ENCODE measurements at places on chromosomes 11 and 22.
A peak's percentile ranks its signal among the peaks of the same experiment; 100 is the strongest.

- no peak for DNase-seq
These were observed 1.5 kb downstream of the DGAT2 start for GRCh38 chr11:75770102-75770501.

GRCh38 chr11:47863898-47864430 is 15.8 kb upstream of the NUP160 start:
- no peak for DNase-seq

DNA sequence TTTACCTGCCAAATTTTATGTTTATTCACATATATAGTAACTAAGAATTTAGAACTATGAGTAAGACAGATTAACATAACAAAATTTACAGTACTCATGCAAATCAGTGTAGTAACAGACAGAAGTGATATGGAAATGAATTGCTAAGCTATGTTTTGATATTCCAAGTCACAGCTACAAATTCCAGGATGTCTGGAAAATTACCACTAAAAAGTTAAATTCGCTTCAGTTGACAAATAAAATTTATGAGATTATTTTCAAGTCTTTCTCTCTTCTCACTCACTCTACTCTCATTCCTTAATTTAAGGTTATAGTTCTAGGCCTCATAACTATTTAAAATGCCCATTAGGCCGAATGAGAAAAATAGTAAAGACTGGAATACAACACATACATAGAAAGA is 18.1 kb downstream of the XKR3 start:
- no peak for DNase-seq

- no peak for DNase-seq
These were observed 139.5 kb upstream of the TIMP3 start for GRCh38 chr22:32661737-32662586.

DNA sequence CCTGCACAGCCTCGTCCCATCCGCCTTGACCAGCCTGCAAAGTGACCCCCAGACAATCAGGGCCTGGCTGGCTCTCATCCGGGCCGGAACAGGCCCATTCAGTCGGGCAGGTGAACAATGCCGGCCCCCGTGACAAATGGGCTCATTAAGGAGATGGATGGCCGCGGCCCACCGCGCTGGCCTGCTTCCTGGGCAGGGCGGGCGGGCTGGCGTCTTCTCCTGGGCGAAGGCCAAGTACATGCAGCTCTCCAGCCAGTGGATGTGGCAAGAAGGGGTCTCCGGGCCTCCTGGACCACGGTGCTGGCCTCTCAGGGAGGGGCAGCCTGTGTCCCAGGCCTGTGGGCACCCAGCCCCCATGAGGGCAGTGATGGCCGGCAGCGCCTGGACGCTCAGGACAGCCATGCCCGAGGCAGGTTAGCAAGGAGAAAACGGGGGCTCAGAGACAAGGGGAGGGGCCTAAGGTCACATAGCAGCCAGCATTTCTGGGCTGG is 1022.8 kb downstream of the BRD1 start:
- DNase-seq, result no peak

GRCh38 chr11:36222831-36223635 is 66.2 kb downstream of the COMMD9 start:
- no peak for DNase-seq

- no peak for DNase-seq
These were observed 77.3 kb upstream of the ARFGAP3 start for GRCh38 chr22:42934338-42934737.

GRCh38 chr22:23117891-23118646 is 23.7 kb downstream of the RSPH14 start:
- DNase-seq, result no peak

- DNase-seq, result no peak
These were observed 15.8 kb downstream of the CYB5R2 start for GRCh38 chr11:7657306-7658025.

- DNase-seq, result no peak
These were observed 63.9 kb downstream of the UVRAG start for GRCh38 chr11:75878933-75879332.

GRCh38 chr11:118488480-118489109 is 38.7 kb upstream of the TTC36 start:
- DNase-seq, result peak; percentile 54

DNA sequence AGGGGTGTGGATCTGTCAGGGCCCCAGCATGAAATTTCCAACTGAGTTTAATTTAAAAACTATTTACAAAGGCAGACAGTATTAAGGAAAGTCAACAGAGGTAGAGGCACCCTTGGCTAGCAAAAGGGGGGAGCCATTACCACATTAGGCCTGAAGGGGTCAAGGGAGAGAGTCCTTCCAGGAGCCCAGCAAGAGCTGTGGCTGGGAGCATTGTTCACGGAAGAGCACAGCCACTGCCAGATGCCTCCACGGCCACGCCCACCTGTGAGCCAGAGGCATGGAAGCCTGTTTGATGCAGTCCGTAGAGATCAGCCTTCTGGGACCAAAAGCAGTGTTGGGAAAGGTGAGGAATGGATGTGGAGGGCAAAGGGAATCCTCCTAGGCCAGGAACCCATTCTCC is 102.6 kb downstream of the GALNT18 start:
- no peak for DNase-seq

GRCh38 chr22:36166518-36167220 is 6.1 kb upstream of the APOL3 start:
- DNase-seq, result no peak

- DNase-seq, result peak; percentile 37
These were observed 5.9 kb downstream of the PHOX2A start for GRCh38 chr11:72238040-72238450.

GRCh38 chr22:22103078-22103875 is 120.7 kb upstream of the TOP3B start:
- DNase-seq, result no peak

GRCh38 chr22:20154602-20155187 is 3.8 kb upstream of the CCDC188 start:
- no peak for DNase-seq

DNA sequence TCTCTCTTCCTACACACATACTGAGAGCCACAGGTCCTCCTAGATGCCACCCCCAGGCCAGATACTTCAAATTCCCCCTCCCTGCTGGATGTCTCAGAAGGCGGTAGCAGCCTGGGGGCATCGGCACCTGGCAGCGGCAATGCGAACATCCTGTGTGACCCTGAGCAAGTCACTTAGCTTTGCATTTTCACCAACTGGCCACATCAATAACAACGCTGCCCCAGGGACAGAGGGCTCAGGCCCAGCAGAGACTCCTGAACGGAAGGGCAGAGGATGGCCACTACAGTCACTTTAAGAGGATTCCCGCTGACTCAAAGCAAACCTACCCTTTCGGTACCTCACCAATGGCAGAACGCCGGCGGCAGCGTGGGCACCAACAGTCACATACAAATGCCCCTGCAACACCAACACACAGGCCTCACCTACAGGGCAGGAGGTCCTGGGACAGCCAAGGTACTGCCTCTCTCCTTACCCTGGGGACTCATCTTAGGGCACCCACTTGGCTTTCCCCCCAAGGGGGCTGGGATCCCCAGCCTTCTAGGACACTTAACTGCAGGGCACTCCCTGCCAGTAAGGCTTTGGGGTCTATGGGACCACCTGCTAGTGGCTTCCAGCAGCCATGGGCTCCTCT is 1.6 kb downstream of the LMO1 start:
- no peak for DNase-seq

- no peak for DNase-seq
These were observed 7.8 kb upstream of the MMP3 start for GRCh38 chr11:102850973-102851745.

- no peak for DNase-seq
These were observed 82.9 kb upstream of the PPARA start for GRCh38 chr22:46067159-46068111.

DNA sequence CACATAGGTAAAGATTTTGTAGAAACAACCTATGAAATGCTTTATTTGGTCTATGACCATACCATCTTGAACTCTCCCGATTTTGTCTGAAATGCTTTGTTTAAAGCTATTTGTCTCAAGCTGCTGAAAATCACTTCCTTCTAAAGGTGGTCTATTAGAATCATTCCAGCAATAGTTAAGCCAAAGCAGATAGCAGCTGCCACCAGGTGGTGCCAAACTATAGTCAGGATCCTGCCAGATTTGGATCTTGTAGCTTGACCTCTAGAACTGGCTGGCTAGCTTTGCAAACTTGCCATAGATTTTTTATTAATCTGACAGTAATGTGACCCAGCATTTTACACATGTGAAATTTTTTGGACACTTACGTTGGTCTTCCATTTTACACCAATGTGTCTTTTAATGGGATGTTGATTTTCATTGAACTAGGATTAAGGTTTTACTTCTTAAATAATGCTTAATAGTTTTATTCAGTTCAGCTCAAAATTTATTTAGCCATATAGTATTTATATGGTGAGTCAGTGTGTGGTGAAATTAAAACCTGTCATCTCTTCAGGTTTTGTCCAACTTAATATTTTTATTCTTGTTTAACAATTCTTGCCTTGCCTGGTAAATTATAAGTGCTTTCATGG is 19.7 kb downstream of the CTR9 start:
- DNase-seq, result no peak

- DNase-seq, result no peak
These were observed 139.5 kb downstream of the CTTN start for GRCh38 chr11:70537576-70538571.

GRCh38 chr11:117796872-117797529 is at the start of gene DSCAML1:
TSS of gene DSCAML1 (minus strand) at chr11:117797216. CDS start at chr11:117797079, 137 bp downstream.
- DNase-seq, result no peak

DNA sequence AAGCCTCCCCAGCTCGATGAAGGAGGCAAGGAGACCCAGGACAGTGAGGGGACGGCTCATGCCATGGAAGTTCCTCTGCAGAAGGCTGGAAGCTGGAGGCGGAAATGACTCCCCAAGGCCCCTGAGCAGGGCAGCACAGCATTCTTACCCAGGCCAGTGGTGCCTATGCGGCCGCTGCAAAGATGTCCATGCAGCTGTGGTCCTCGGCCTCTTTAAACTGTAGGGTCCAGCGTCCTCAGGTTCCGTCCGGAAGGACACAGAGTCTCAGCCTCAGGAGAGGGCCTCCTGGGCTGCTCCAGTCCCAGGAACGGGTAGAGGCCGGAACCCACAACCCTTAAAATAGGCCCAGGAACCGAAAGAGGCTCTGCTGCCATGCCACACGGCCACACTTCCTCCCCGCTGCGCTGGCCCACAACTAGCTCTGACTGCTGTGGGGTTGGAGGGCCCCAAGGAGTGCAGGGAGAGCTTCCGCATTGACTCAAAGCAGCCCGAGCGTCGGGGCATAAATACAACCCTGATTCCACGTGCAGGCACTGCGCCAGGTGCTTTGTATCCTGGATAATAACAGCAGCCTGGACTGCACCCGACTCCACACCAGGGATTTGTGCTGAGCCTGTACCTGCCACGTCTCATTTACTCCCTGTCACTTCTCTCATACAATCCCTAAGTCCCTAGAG is 5.5 kb downstream of the KIAA0930 start:
- DNase-seq, result no peak

DNA sequence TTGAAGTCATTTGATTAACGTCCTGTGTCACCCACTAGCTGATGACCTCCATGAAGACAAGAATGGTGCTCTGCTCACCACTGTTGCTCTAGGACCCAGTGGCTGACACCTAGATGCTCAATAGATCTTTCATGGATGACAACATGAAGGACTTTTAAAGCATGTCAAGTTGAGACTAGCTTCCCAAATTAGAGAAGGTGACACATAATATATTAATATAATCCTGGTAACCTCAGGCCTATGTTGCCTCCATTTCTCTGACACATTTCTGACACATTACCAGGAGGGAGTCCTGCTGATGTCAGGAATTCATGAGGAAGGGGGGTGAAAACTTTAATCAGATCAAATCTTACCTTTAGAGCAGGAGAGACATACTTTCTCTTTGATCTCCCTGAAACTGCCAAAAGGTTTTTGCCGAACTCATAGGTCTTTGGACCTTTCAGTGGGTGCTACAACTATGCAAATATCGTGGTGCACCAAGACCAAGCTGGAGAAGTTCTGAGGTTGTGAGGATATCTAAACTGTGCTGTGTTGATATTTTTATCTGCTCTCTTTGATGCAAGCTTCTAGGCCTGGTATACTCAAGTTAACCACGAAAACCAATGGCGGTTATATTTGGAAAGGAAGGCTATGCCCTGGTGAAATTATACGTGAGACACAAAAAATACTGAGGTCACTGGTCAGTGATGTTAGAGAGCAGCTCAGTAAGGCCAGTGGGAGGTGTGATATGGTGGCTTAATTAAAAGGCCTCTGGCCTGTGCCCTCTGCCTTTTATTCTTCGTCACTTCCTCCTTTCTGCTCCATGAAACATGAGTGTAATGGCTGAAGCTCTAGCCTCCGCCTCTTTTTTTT is 13.2 kb upstream of the AMPD3 start:
- no peak for DNase-seq

DNA sequence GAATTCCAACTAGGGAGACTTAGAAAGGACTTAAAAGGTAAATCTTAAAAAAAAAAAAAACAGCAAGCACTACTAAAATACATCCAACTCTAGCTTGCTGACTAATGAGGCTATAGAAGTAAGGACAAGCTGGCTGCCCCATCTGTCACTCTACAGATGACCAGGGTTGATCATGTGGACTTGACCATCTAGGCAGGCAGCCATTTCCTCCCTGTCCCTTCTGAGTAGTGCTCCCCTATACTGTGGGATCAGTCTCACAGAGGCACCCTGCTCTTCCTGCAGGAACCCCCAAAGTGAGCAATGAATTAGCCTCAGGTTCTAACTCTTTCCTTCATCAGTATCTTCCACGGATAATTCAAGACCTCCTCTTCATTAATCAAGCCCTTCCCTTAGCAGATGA is 12.3 kb downstream of the SLC1A2 start:
- no peak for DNase-seq

All from stimulated activated CD4-positive, alpha-beta T cell treated with anti-CD3 and anti-CD28 coated beads, Interleukin-12 subunit alpha, Interleukin-12 subunit beta, amount 100 ng/mL, for 24 hours (primary cell).